HS-5 (cell line): ENCODE measurements at places on chromosomes 5 and 9.

GRCh38 chr9:16870596-16871335 lies at the start of gene BNC2:
Gene BNC2 (minus strand): TSS chr9:16870670. CDS start chr9:16870648, 22 bp downstream.
- DNase-seq, result no peak

DNA sequence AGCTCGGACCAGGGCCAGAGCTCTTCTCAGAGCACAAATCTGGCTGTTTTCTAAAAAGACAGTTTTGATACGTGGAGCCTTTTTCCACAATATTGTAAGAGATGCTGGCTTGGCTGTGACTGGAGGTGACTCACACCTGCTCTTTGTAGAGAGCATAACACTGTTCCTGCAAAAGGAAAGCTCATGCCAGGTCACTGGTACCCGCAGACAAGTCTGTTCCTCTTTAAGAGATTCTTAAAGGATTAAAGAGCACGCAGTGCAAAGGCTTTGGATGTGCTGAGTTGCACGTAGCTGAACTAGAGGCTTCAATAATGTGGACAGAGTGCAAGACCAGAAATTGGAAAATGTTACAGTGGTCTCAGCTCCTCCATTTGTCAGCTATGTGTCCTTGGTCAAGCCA lies 19.0 kb downstream of the ACTL7B start:
- DNase-seq, result no peak

DNA sequence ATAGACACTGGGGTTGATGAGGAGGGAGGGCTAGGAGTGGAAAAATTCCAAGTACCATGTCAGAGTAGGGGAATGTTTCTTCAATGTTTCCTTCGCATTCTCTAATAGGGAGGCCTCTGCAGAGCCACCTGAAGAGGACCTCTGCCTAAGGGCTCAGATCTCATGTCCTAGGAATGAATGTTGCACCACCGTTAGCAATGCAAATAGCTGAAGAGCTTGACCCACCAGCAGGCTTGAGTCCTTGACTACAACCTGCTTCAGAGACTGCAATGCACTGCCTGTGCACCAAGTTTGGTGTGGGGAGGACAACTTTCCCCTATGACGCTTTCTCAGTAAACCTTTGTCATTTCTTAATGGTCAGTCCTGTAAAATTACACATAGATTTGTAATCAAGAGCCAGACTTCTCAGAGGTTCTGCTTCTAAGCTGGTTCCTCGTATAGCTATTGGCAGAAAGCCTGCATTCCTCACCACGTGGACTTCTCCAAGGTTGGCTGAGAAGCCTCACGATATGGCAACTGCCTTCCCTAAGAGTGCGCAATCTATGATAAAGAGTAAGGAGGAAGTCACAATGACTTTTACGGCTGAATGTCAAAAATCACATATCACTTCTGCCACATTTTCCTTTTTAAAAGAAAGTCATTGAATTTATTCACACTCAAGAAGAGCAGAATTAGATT lies 600.7 kb upstream of the PTGER4 start:
- DNase-seq, result no peak

DNA sequence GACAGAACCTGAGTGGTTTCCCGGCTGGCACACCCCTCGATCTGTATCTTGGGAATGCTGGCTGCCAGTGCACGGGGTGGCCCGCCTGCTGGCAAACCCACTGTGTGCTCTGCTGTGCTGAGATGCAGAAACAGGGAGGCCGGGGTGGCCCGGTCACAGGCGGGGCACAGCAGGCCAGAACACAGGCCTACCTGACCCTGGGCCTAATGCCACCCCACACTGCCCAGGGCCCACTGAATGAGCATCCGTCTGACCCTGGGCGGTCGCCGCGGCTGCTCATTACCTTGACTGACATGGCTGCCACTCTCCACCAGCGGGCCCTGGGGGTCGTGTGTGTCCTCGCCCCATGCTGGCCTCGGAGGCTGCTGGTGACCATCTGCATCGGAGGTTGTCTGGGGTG lies 14.2 kb upstream of the QSOX2 start:
- no peak for DNase-seq

DNA sequence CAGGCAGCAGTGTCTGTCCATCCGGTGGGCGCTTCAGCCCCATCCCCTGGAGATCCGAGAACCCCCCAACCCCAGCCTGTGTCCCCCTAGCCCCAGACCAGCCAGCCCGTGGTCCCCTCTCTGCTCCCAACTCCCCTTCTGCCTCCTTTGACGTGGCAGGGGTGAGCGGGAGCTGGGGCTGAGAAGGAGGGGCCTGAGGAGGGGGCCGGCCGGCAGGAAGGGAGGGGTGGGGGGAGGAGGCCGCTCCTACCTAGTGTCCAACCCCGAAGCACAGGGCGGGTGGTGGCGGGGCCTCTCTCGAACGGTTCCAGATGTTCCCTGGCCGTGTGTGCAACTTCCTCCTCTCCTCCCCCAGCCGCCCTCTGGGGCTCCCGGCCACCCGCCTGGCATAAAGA lies 31.0 kb downstream of the GOLGA2 start:
- peak; percentile 30 for DNase-seq

- no peak for DNase-seq
Observed at GRCh38 chr9:27382975-27383374, 86.0 kb upstream of the EQTN start.

- DNase-seq, result no peak
Observed at GRCh38 chr9:138024131-138024530, 146.5 kb downstream of the CACNA1B start.

DNA sequence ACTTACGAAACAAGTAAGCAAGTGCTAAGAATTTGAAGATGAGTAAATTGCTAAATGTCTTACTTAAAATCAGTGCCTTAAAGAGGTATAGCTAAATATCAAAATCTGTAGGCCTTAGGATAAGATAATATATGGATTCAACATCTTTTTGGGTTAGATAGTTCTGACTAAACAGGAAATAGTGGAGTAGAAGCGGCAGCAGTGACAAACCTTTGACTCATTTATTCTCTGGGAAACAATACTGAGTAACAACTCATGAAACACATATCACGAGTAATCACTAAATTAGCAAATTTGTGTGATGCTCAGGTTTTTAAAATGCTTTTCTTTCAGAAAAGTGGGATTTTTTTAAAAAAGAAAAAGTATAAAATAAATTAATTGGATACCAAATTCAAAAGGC lies 762.1 kb upstream of the TYRP1 start:
- DNase-seq, result peak; percentile 45

GRCh38 chr5:134879456-134879855 lies 5.3 kb downstream of the TXNDC15 start:
- no peak for DNase-seq

DNA sequence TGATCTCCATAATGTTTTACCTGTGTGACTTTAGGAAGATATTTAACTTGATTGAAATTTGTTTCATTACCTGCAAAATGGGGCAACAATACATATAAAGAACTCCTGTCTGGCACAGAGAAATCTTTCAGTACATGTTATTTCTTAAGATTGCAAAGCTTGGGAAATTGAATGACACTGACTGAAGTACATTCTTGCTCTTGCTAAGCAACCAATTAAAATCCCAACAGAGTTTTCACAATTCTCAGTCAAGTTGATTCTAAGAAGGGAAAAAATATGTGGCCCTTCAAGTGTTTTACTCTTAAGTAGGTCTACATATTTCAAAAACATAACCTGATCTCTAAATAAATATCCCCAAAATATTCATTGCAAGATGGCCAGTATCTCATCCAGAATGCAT lies 2187.0 kb upstream of the ACO1 start:
- no peak for DNase-seq

- no peak for DNase-seq
Observed at GRCh38 chr5:35383041-35383440, 152.8 kb upstream of the PRLR start.

GRCh38 chr9:16293610-16294009 lies 576.9 kb downstream of the BNC2 start:
- DNase-seq, result no peak

- no peak for DNase-seq
Observed at GRCh38 chr9:35517131-35517530, 27.2 kb downstream of the RUSC2 start.

DNA sequence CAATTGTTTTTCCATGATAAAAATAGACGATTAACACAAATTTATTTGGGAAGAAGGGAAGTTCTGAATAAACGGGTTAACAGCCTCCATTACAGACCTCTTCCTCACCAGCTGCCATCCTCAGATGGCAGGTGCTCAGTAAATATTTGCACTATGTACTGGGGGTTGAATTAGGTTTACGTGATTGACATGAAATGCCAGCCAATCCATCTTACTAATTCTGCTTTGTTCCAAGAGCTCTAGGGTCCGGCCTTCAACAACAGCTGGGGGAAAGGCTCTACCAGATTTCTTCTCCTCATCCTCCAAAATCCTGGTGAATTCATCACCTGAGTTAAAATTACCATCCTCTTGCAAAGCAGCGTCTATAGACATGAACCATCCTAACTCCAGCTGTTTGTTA lies 104.6 kb downstream of the MTX3 start:
- DNase-seq, result no peak

- no peak for DNase-seq
Observed at GRCh38 chr9:130537346-130538050, 41.9 kb upstream of the FUBP3 start.
